Kasumi-1 (cell line): ENCODE measurements at places on chromosomes 5 and 9.
A peak's percentile ranks its signal among the peaks of the same experiment; 100 is the strongest.

GRCh38 chr5:119322948-119323537 lies 32.8 kb upstream of the TNFAIP8 start:
- no peak for DNase-seq

GRCh38 chr9:34989946-34990635 lies 546 bp downstream of the DNAJB5 start:
- DNase-seq, result no peak

DNA sequence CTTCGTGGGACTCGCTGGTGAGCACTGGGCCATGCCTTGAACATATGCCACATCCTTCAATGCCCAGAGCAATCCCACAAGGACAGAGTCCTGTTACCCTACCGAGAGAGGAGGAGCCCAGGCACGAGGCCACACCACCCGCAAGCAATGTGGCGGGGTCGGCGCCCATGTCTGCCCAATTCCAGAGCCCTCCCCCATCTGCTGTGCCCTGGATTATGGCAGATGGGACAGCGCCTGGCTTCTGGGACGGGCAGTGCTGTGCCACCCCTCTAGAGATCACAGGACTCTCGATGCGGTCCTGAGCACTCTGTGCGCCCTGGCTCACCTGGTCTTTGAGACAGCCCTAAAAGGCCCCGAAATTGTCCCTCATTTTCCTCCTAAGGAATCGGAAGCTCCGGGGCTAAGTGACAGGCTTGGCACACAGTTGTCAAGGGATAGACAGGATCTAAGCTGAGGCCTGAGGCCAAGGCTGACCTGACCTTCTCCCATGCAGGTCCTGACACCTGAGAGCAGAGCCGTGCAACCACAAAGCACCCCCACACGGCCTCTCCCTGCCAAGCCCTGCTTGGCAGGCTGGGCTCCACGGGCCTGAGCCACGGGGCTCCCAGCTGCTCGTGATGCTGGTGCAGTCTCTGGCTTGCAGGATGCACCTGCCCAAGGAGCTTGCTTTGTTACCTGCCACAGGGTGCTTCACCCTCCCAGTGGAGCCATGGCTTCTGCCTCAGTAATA lies 48.8 kb downstream of the PRRT1B start:
- no peak for DNase-seq

DNA sequence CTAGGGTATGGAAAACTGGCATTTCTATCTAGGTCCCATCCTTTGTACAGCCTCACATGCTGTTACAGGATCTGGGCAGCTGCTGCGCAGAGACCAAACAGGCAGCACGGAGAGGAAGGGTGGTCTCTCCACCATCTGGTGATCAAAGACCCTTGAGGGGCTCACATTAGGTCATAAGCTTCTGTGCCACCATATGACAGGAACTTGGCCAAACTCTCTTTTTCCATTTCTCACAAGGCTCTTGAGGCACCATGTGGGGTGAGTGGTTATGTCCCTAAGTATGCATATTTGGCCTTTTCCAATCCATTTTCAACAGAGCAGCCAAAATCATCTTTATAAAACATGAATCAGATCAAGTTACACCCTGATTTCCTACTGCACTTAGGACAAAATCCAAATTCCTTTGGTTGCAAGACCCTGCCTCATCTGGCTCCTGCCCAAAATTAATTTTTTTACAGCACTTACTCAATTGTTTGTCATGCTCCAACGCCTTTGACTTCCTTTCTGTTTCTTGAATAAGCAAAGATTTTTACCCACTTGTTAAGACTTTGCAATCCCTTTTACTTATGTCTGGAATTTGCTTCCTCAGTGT lies 730.0 kb downstream of the MAT2B start:
- DNase-seq, result no peak

DNA sequence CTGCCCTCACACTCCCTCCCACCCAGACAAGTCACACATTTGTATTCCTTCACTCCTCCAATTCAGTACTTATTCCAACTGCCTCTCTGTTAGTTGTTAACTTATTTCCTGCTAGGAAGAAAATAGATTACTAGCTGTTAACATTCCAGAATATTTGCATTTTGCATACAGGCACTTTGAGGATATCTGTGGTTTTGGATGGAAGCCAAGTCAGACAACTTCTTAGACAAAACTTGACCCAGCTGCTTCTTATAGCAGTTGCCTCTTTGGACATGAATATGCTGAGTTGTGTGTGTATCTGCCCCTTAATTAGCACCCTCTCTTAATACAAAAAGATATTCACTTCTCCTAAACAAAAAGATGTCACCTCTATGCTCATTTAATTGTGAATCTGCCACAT lies 1280.6 kb upstream of the ACO1 start:
- peak; percentile 7 for DNase-seq

DNA sequence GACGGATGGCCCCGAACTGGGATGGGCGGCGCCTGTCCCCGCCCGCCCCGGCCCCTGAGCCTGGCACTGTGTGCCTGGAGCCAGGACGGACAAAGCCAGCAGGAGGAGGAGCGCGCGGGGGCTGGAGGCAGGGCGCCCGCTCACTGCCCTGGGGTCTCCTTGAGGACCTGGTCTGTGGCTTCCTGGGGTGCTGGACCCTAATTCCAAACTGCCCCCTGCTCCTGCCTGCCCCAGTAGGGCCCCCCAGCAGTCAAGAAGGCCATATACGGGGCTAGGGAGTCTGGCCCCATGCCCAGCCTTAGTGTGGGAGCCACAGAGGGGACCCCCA lies 29.2 kb upstream of the RXRA start:
- DNase-seq, result no peak

GRCh38 chr9:112145886-112146285 lies 29.2 kb downstream of the SUSD1 start:
- no peak for DNase-seq

DNA sequence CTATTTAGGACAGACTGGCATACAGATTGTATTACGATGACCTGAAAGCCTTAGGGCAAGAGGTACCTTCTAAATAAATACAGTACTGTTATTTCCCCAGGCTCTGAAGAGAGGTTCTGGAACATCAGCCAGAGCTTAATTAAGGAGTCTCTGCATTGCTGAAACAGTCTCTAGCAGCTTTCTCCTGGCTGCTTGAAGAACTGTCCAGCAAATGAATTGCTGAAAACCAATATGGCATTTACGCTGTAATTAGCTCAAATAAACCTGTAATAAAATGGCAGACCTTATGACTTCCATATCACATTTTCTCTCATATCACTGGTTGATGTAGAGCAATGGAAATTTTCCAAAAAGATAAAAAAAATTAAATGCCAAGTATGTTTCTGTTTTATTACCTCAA lies 636.3 kb downstream of the GABRG2 start:
- DNase-seq, result no peak

- no peak for DNase-seq
Measured at GRCh38 chr9:28542928-28543327, 969.6 kb upstream of the C9orf72 start.

GRCh38 chr9:27528886-27529315 lies 713 bp downstream of the MOB3B start:
- DNase-seq, result peak; percentile 6

DNA sequence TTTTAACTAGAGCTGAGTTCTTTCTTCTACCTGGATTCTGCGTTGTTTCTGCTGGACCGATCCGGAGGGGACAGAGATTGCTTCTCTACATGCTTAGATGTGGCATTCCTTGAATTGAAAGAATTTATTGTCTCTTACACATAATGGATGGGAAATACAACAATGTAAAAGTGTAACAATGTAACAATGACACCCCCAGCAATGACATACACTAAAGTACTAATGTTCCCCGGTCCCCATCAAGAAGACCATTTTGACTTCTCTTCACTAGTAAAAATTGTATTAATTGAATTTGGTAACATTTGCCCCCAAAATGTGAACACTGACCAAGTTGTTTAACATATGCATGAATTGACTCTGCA lies 760.2 kb downstream of the TAF11L14 start:
- no peak for DNase-seq

DNA sequence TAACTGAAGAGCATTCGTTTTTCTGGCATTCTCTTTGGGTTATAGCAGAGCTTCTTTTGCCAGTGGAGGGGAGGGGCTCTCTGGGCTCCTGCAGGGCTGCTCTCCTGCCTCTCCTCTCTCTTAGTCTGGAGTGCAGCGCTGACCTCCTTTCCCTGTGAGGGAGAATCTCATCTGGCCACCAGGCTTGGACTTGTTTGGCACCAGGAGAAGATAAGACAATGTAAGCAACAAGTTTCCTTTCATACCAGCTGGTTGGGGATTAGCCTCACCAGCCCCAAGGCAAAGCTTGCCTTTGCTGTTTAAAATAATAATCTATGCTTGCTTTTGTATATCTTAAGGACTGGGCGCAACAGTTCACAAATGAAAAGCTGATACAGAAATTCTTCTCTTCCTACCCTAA lies 196.4 kb downstream of the TLE4 start:
- no peak for DNase-seq

DNA sequence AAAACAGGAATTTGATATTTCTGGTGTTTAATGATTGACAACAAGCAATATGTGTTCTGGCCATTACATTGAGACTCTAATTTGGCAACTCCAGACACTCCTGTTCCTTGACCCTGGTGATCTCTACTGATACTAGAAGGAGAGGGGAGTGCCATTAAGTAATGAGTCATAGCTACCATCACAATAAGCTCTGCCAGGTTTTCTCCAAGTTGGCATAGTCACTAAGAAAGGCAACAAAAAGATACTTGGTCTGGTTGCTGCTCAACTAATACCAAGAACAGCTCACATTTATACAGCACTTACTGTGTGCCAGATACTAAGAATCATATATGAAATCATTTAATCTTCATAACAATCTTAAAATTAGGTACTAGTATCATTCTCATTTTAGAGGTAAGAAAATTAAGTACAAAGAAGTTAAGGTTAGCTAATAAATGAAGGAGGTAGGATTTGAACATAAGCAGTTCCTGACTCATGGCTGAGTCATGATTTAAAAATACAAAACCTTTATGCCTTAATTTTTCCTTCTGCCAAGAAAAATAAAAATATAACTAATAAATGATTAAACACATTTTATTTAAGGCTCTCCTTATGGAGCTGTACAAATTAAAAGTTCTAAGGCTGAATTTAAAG lies 19.9 kb upstream of the PRXL2C start:
- no peak for DNase-seq

DNA sequence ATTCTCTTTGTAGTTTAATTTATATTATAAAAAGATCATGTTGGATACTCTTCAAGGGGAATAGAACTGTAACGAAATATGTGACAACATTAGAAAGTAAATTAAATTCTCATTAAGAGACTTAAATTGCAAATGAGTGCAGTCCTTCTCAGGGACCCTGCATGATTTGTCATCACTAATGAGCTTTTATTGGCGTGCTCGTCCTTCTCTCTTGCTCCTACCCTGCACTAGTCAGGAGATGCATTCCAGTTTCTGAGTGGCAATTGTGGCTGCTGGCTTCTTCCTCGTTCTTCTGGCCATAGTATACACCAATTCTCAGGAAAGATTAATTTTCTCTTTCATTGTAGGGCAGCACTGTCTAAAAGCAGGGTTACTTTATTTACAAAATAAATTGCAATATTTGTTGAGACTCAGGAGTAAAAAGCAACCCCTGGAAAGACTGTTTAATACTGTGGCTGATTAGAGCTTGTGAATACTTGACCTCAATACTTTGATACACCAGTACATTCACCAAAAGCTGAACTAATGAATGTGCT lies 376.3 kb upstream of the CHD1 start:
- no peak for DNase-seq

- no peak for DNase-seq
Measured at GRCh38 chr5:67085616-67086015, 111.0 kb downstream of the CD180 start.
